ENCODE measurements at places on chromosomes 7 and 10.
A peak's percentile ranks its signal among the peaks of the same experiment; 100 is the strongest.

GRCh38 chr10:70355051-70356021 is 27.1 kb downstream of the LRRC20 start:
- peak; percentile 48 for DNase-seq

GRCh38 chr7:156776527-156776926 is 116.5 kb downstream of the LMBR1 start:
- no peak for DNase-seq

- DNase-seq, result no peak
Measured at GRCh38 chr10:44962870-44963738, 3.5 kb downstream of the RASSF4 start.

GRCh38 chr7:136845899-136846465 is 22.5 kb upstream of the CHRM2 start:
- DNase-seq, result no peak

GRCh38 chr10:66151346-66151745 is 774.5 kb upstream of the LRRTM3 start:
- DNase-seq, result no peak

DNA sequence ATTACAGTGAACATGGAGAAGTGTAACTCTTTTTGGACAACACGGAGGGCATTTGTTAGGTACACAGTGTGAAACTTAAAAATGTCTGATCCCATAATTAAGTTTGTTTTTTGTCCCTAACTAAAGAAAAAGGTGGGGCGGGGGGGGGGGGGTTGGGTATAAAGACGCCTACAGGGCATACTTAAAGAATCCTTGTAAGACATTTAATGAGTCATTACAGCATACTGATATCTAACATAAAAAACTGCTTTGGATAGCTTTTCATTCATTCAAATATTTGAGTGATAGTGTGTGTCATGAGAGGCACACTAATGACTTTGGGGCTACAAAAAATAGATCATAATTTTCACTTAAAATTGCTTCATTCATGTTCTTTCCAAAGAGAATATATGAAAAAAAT is 31.2 kb downstream of the ZNRF2 start:
- no peak for DNase-seq

GRCh38 chr7:132065193-132065988 is 509.0 kb upstream of the PODXL start:
- DNase-seq, result peak; percentile 85

DNA sequence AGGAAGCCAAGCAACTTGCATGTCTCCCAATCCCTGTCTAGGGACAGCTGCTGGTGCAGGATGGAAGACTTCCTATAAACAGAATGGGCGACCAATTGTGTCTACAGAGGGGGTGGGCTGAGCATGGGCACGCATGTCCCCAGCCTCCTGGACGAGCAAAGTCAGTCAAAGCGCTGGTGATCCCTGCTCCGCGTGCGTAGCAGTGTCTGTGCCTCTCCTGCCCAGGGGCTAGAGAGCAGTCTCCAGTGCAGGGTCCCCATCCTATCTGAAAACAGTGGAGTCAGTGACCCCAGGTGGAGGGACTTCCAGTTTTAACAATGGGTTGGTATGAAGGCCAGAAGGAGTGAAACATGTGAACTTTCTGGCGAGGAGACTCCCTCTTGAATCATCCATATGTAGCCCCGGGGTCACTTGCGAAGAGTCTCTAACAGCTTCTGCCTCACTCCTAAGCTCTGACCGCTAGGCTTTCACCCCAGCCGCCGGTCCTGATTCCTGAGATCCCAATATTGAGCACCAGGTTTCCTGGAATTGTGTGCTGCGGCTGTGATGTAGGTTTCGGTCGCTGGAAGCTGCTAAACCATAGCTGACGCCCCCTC is 714 bp upstream of the CASP2 start:
- DNase-seq, result no peak

DNA sequence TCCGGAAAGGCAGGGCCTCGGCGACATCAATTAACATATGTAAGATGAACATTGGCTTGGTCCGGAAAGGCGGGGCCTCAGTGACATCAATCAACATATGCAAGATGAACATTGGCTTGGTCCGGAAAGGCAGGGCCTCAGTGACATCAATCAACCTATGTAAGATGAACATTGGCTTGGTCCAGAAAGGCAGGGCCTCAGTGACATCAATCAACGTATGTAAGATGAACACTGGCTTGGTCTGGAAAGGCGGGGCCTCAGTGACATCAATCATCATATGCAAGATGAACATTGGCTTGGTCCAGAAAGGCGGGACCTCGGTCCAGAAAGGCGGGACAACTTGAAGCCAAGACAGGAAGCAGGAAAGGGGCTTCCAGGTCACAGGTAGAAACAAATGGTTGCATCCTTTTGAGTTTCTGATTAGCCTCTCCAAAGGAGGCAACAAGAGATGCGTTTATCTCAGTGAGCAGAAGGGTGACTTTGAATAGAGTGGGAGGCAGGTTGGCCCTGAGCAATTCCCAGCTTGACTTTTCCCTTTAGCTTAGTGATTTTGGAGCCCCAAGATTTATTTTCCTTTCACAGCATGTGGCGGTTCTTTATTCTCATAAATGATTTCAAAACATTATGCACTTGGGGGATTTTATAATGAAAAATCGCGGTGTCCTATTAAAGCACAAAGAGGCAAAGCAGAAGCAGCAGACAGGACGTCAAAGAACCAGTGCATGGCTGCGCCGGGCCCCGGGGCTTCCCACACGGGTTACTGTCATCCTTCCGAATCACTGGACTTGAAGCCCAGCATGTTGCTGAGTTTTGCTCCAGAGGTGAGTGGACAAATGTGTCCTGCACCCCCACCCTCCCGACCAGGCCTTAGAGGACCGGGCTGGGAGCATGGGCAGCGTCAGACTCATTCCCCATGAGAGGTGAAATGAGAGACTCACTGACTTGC is 43.1 kb upstream of the EN2 start:
- DNase-seq, result no peak

DNA sequence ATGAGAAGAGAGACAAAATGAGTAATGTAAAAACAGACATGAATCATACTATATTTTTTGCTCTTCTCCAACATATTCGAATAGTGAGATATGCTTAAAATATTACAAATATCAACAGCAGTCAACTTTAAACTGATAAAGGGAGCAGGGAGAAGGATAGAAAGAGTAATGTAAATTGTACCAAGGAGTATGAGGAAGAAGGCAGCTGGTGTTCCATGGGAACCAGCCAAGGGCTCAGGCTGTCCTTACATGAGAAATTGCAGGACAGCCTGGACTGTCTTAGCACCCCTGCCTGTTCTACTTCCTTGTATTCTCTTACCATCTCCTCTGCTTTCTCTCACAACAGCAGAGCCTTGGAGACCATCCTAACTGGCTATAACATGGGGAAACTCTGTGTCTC is 128.7 kb downstream of the TSPAN12 start:
- DNase-seq, result no peak

GRCh38 chr10:35946556-35946955 is 304.5 kb upstream of the FZD8 start:
- DNase-seq, result no peak
